ENCODE measurements at places on chromosomes 7 and 10.

GRCh38 chr10:97279121-97279815 is 13.2 kb downstream of the ARHGAP19 start:
- no peak for DNase-seq

DNA sequence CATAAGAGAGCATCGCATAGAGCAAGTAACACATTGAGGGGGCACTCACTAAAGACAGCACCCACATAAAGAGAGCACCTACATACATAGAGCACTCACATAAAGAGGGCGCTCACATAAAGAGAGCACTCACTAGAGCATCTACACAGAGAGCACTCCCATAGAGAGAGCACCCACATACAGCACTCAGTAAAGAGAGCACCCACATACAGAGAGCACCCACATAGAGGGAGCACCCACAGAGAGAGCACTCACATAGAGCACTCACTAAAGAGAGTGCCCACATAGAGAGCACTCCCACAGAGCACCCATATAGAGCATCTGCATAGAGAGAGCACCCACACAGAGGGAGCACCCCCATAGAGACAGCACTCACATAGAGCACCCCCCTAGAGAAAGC is 47.8 kb downstream of the INSIG1 start:
- no peak for DNase-seq

GRCh38 chr10:75904499-75905283 is 473.3 kb downstream of the LRMDA start:
- no peak for DNase-seq

DNA sequence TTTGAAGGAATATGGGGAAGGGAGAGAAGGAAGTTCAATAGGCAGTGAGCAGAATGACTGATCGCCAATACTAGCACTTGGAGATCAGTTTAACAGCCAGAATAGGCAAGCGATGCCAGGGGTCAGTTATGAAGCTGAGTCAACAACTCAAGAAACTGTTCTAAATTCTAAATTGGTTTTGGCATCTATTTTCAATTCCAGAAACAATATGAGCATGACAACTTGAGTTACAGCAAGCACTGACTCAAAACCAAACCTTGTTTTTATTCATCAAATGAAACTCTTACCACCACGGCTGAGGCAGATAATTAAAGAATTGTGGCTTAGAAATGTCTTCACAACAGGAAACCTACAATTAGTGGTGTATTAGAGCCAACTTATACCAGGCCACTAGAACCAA is 180.5 kb upstream of the ASAH2 start:
- peak; percentile 19 for DNase-seq

GRCh38 chr7:34341326-34341725 is 316.7 kb upstream of the NPSR1 start:
- DNase-seq = no peak

GRCh38 chr10:11682267-11682683 is 59.9 kb upstream of the ECHDC3 start:
- DNase-seq = no peak

GRCh38 chr10:117541405-117541908 is 1.1 kb upstream of the EMX2 start:
- no peak for DNase-seq

DNA sequence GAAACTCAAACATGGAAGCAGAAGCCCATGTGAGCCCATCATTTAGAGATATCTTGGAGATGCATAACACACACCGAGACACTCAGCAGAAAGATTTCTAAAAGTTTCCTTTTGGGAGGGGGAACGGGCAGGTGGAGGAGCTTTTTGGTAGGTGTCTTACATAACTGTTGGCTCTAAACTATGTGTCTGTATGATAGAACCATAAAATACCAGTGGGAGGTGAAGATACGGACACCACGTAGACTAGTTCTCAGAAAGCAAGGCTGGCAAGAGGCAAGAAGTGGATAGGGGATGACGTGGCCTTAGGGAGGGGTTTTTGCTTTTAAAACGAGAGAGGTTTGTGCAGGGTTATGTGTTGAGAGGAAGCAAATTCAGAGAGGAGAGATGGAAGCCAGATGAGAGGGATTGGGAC is 36.5 kb downstream of the IL15RA start:
- DNase-seq = no peak

DNA sequence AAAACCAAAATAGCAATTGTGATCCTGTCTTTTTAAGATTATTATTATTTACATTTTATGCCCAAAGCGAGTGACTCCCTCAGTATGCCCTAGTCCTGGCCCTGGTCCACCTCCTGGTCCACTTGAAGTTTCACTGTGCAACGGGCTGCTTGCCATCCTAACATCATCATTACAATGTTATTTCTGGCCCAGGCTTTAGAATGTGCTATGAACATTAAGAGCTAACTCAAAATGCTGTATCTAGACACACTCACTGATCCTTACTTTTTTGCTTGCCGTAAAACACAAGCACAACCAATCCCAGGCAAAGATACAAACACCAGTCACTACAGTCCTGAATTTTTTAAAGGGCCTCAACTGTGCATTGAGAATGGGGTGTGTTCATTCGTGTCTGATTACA is 38.4 kb downstream of the RHOBTB1 start:
- DNase-seq = no peak

GRCh38 chr10:44234483-44234875 is 150.4 kb downstream of the CXCL12 start:
- DNase-seq = no peak

DNA sequence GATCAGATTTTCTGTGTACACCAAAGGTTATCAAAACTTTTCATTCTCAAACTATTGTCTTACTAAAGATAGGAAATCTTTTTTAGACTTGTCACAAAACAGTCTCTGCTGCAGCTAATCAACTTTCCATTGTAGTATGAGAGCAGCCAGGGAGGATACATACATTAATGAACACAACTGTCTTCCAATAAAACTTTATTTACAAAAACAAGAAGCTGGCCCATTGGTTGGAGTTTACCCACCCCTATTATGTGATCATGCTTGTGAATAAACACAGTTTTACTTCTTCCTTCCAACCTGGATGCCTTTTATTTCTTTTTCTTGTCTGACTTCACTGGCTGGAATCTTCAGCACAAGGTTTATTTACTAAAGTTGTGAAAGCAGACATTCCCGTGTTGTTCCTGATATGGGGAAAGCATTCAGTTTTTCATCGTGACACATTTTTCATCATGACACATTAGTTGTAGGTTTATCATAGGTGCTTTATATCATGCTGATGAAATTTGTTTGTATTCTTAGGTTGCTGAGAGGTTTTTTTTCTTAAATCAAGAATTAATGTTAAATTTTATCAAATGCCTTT is 98.5 kb upstream of the CDK13 start:
- DNase-seq = no peak

- peak; percentile 19 for DNase-seq
Observed at GRCh38 chr7:100679927-100680575, 6.5 kb downstream of the GNB2 start.

DNA sequence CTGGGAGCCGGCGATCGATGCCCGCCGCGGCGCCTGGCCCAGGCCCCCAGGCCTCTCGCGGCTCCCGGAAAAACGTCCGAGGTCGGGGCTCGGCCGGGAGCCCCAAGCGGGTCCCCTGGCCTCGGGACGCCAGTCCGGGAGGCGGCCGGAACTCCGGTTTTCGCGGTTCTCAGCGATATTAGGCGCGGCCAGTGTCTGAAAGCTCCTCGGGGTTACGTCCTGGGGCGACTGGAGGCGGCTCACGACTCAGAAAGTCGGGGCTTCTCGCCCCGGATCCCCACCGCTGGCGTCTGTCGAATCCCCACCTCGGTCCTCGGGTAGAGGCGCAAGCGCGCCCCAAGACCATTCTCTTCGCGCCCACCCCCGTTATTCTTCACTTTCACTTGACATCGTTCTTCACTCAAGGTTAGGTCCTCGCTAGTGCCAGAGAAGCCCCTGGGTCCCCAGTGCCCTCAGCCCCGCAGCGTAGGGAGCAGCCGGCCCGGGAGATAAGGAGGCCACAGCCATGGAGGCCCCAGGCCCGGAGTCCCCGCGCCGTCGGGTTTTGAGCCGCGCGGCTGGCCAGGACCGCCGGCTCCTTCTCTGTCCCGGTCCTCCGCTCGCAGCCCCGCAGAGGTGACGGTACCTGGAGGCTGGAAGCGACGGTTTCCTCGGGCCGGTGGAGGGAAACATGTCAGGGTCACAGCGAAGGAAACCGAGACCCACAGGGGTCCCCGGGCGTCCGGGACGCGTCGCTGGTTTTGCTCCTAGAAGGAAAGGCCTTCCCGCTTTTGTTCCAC is 35.2 kb upstream of the EBLN1 start:
- peak; percentile 15 for DNase-seq

GRCh38 chr10:131816157-131816775 is 84.5 kb upstream of the PPP2R2D start:
- no peak for DNase-seq

- no peak for DNase-seq
Observed at GRCh38 chr10:113523071-113523470, 29.8 kb upstream of the HABP2 start.

DNA sequence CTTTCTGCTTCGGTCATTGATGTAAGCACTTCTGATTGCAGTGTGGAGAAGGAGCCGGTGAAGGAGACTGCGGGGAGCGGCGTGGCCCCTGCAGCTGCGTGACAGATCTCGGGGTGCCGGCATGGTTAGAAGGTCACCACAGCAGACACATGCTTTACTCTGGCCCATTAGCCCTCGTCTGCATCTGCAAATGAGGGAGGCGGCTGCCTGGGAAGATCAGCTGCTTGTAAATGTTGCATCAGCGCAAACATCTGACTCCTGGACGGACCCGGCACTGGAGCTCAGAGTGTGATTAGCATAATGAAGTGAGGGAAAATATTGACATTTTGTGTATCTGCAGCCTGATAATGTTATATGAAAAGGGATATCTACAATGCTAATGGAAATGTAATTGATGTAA is 30.5 kb upstream of the MNX1 start:
- no peak for DNase-seq

- DNase-seq = no peak
Observed at GRCh38 chr7:35553519-35553918, 141.4 kb downstream of the HERPUD2 start.

- DNase-seq = no peak
Observed at GRCh38 chr10:13298748-13299436, 972 bp downstream of the PHYH start.

- DNase-seq = no peak
Observed at GRCh38 chr7:47957156-47957555, 8.9 kb upstream of the PKD1L1 start.

DNA sequence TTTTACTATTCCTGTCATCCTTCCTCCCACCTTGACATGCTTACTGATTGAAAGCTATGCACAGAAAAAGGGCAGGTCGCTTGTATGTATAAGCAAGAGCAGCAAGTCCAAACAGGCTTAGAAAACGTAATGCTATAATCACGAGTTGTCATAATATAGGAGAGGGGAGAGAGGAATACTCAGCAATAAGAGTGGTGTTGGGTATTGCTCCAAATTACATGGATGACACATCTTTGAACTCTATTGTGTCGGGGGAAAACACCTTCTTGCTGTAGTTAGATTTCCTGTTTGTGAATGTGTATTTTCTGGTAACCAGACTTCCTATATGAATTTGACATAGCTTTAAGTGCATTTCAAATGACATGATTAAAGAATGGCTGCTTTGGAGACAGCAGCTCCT is 7.5 kb downstream of the MET start:
- DNase-seq = no peak

GRCh38 chr10:88377510-88377909 is 205.6 kb downstream of the RNLS start:
- no peak for DNase-seq

DNA sequence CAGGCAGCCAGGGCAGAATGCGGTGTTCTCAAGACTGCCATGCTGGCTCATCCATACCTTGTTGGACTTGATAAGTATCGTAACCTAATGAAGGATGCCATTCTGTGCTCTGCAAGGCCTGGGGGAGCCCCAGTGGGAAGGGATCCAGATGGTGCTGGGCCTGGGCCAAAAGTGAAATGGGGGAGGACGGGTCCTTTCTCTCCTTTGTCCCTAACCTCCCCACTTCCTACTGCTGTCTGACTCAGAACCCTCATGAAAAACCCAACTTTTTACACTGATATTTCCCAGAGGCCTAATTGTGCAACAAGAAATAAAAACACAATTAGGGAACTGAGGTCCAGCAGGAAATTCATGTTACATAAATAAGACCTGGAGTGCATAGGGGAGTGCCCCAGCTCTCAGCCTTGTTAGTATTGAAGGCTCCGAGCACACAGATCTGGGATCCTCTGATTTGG is 193.7 kb upstream of the SVIL start:
- no peak for DNase-seq

DNA sequence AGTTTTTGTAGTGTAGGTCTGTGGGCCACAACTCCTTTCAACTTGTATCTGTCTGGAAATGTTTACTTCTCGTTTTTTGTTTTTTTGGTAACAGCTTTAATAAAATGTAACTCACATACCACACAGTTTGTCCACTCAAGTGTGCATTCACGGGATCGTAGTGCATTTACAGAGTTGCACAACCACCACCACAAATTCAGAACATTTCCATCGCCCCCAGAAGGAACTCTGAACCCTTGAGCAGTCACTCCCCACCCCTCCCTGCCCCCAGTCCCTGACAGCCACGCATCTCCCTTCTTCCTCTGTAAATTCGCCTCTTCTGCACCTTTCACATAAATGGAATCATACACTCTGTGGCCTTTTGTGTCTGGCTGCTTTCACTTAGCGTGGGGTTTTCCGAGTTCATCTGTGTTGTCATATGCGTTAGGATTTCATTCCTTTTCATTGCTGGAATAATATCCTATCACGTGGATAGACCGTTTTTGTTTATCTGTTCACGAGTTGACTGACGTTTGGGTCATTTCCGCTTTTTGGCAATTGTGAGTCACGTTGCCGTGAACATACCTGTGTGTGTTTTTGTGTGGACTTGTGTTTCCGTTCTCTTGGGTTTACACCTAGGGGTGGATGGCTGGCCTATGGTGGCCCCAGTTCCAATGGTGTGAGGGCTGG is 10.3 kb downstream of the JAKMIP3 start:
- DNase-seq = no peak

DNA sequence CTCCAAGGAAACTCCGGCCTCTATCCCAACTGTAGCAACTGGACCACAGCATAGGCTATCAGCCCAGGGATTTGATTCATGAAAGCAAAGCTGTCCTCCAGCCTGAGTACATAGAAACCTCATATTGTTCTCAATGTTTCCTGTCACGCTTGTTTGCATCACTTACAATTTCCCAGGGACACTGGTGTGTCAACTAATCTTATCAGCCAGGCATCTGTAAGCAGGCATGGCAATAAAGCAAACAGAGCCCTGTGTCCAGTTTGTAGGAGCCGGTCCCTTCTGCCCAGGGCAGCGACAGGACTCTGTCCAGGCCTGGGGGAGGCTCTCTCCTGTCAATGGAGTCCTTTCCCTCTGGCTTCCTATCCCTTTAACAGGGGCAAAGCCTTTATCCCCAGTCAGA is 23.0 kb upstream of the CDHR3 start:
- no peak for DNase-seq

GRCh38 chr10:31709476-31709875 is 219.2 kb downstream of the ARHGAP12 start:
- DNase-seq = no peak

- DNase-seq = no peak
Observed at GRCh38 chr7:20351901-20352300, 21.2 kb downstream of the ITGB8 start.

GRCh38 chr7:47602272-47603004 is 20.5 kb upstream of the TNS3 start:
- no peak for DNase-seq
